ENCODE measurements at places on chromosomes 3 and 15. TPM values are rescaled to one million over a fixed set of nuclear protein-coding genes. Genes with fewer than 3 reads are reported as not detected.

Gene SERPINI2
- not detected for total RNA-seq

DNA sequence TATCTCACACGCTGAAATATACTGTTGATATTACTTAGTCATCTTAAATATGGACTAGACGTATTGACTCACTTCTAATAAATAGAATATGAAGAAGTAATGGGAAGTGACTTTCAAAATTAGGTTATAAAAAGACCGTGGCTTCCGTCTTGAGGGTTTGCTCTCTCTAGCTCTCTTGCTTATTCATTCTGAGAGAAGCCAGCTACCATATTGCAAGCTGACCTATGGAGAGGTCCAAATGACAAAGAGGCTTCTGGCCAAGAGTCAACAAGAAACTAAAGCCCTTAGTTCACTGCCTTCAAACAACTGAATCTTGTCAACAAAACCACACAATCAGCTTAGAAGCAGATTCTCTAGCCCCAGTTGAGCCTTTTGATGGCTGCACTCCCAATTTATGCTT, 46.1 kb downstream of the SLC9C1 start:
- H3K36me3 ChIP-seq: no peaks in the 10 kb centered on the region
- no peak for DNase-seq
- no peaks in the 10 kb centered on the region for H3K4me1 ChIP-seq
- H3K4me3 ChIP-seq: no peak overlapping the region

DNA sequence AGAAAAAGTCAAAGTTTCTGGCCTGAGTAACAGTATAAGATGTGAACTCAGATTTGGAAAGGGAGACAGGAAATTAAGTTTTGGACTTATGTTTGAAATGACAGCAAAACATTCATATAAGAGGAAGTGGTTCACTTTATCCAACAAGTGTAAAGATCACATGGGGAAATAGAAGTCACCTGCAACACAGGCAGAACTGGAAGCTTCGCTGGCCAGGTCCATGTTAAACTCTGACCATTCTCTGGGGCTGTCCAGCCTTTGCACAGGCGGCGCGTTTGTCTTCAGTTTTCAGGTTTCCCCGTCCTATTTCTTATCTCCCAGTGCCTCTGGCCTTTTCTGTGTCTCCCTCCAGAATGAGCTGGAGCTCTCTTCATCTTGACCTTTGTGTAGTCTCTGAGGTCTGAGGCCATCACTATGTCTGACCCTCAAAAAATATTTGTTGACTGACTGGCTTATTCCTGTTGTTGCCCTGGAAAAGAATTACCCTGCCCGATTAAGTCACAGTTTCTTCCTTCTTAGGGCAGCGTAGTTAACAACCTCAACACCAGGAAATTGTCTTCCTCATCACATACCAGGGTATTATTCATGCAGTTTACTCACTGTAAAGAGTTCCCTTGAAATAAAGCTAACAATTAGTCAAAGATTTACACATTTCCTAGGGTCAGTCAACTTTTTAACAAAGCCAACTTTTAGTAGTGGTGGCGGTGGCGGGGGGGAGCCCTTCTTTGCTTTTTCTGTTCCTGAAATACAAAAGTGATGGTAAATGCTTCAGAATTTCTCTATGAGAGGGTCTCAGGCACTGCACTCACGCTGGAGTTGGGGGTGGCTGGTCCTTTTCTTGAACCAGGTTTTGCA, 959 bp upstream of the RASA2 start:
- H3K27ac ChIP-seq: peak overlapping the region; percentile 85
- peak overlapping the region; percentile 88 for H3K4me3 ChIP-seq
- H3K4me1 ChIP-seq: peaks cover 56% of the 10 kb centered on the region
- H3K36me3 ChIP-seq: peaks cover 8% of the 10 kb centered on the region
- peak; percentile 35 for DNase-seq

Gene HGD
- 0.44 TPM for total RNA-seq

DNA sequence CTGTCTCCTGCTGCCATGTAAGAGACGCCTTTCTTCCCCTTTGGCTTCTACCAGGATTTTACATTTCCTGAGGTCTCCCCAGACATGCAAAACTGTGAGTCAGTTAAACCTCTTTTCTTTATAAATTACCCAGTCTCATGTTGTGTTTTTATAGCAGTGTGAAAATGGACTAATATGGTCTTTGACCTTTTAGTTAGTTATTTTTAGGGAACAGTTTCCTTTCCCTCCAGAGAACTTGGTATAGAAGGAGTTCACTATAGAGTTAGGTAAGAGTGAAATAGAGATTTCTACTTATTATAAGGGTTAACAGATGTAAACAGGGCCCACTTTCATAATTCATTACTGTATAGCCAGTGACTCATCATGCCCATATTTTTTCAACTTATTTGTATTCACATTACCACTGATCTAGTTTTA, 170.9 kb downstream of the UNC13C start:
- H3K36me3 ChIP-seq: no peaks in the 10 kb centered on the region
- H3K27ac ChIP-seq: no peak overlapping the region
- H3K4me1 ChIP-seq: no peaks in the 10 kb centered on the region
- no peak overlapping the region for H3K4me3 ChIP-seq

- no peaks in the 10 kb centered on the region for H3K4me1 ChIP-seq
- no peak overlapping the region for H3K27ac ChIP-seq
- DNase-seq: no peak
- H3K36me3 ChIP-seq: no peaks in the 10 kb centered on the region
- H3K27me3 ChIP-seq: peaks cover 65% of the 10 kb centered on the region
- H3K4me3 ChIP-seq: no peak overlapping the region
Measured at GRCh38 chr3:116852803-116853202, 143.2 kb downstream of the TUSC7 start.

Gene CLDN1
- total RNA-seq: 197 TPM

DNA sequence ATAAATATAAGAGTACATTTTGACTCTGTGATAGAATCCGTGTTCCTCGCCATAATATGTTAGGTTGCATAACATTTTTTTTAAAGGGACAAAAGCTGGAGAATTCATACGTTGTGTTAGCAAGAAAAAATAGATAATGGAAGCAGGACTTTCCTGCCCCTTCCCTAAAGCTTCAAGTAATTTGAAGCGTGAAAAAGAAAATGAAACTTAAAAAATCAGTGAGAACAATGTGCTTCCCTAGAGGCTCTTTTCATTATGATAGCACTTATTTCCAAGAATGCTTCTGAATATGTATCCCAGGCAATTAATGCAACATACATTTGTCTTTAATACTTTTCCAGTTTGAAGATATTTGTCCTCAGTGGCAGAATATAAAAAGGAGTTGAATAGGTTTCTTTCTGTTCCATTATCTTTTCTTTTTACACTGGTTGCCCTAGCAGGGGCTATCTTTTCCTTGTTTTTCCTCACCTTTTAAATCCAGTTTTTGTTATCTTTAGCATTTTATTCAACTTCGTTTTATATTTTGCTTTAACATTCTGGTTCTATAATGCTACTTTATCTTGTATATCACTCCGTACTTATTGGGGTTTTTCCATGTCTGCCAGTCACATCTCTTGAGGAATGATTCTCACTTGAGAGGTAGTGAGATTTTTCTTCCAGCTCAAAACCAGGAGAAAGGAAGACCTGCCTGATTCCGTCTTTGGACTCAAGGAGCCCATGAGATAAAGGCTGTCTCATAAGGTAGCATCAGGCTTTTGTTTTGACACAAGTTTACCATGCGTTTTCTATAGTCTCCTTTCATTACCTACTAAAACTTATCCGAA, 113.8 kb downstream of the MBNL1 start:
- H3K27me3 ChIP-seq: no peaks in the 10 kb centered on the region
- peak; percentile 31 for DNase-seq
- peaks cover 6% of the 10 kb centered on the region for H3K36me3 ChIP-seq
- H3K27ac ChIP-seq: peak overlapping the region; percentile 76
- peak overlapping the region; percentile 73 for H3K4me3 ChIP-seq

GRCh38 chr3:134753999-134754742, 40.9 kb upstream of the EPHB1 start:
- H3K36me3 ChIP-seq: no peaks in the 10 kb centered on the region
- H3K27ac ChIP-seq: no peak overlapping the region
- no peak for DNase-seq
- H3K4me1 ChIP-seq: no peaks in the 10 kb centered on the region
- H3K4me3 ChIP-seq: no peak overlapping the region
- peaks cover 31% of the 10 kb centered on the region for H3K27me3 ChIP-seq

- H3K36me3 ChIP-seq: no peaks in the 10 kb centered on the region
- H3K27me3 ChIP-seq: no peaks in the 10 kb centered on the region
- no peak overlapping the region for H3K4me3 ChIP-seq
Measured at GRCh38 chr3:160027541-160028195, 39.0 kb downstream of the IL12A start.

DNA sequence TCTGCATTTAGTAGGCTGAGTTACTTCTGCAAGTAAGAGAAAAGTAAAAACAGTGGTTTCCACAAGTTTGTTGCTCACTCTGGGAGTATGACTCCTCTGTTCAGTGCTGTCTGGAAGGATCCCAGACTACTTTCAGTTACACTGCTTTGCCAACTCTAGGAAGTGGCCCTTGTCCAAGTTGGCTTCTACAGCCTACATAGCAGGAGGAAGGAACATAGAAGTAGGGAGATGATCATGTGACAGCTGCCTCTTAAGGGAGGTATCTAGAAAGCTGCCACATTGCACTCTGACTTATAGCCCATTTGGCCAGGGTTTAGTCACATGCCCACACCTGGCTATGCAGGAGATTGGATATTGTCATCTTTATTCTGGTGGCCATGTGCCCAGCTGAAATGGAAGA, 298.1 kb downstream of the NSUN3 start:
- H3K36me3 ChIP-seq: no peaks in the 10 kb centered on the region
- peaks cover 10% of the 10 kb centered on the region for H3K27me3 ChIP-seq
- H3K4me1 ChIP-seq: no peaks in the 10 kb centered on the region
- H3K4me3 ChIP-seq: no peak overlapping the region
- H3K27ac ChIP-seq: no peak overlapping the region
- peak; percentile 43 for DNase-seq

Gene ATP8B4
- not detected for total RNA-seq

Data from MCF 10A (cell line).